ENCODE measurements at places on chromosomes 5 and 9.

GRCh38 chr9:134783699-134784039, 96.9 kb upstream of the FCN2 start:
- DNase-seq = no peak

- DNase-seq = no peak
Observed at GRCh38 chr5:74296685-74297408, 343.7 kb downstream of the ENC1 start.

GRCh38 chr5:179254638-179255271, 90.5 kb downstream of the ADAMTS2 start:
- DNase-seq = no peak

GRCh38 chr5:154446195-154447088, 645 bp downstream of the SAP30L start:
- peak; percentile 20 for DNase-seq

GRCh38 chr5:135156715-135157404, 122.8 kb upstream of the PITX1 start:
- no peak for DNase-seq

DNA sequence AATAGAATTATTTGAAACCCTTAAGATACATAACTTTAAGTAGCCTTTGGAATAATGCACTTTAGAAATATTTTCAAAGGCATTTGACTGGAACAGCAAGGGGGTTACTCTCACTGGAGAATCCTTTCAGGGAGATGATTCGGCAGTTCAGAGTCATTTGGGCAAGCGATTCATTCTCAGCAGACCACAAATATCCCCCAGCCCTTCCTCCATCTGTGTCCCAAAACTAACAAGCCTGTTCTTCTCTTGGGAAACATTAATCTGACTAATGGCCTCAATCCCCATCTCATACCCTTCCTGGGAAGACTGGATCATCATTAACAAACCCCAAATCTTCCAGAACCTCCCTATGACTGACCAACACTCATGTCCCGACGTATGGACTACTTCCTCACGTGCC, 65.8 kb upstream of the S1PR3 start:
- DNase-seq = no peak

GRCh38 chr9:85536076-85536475, 205.7 kb downstream of the AGTPBP1 start:
- DNase-seq = no peak

Measured in stimulated activated CD4-positive, alpha-beta T cell treated with anti-CD3 and anti-CD28 coated beads, Interleukin-15, amount 100 ng/mL, for 1 hour (primary cell).